ENCODE measurements at places on chromosomes 13 and 19.
A peak's percentile ranks its signal among the peaks of the same experiment; 100 is the strongest.

- no peak for DNase-seq
Observed at GRCh38 chr19:40719414-40719894, 2.5 kb downstream of the ITPKC start.

DNA sequence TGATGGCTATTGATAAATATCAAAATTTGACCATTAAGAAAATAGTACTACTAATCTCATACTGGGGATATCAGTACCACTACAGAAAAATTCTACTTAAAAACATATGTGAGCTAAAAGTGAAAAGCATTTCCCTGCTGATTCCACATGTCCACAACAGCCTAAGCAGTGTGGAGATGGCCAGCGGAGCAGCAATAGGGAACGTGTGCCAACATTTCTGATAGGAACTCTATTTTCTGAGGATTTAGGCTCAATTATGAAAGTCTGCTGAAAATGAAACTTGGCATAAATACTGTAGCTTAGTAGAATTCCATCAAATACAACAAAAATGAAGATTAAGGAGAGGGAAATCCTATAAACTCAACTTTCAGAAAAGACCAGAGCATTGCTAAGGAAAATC lies 311.6 kb downstream of the ENOX1 start:
- no peak for DNase-seq

DNA sequence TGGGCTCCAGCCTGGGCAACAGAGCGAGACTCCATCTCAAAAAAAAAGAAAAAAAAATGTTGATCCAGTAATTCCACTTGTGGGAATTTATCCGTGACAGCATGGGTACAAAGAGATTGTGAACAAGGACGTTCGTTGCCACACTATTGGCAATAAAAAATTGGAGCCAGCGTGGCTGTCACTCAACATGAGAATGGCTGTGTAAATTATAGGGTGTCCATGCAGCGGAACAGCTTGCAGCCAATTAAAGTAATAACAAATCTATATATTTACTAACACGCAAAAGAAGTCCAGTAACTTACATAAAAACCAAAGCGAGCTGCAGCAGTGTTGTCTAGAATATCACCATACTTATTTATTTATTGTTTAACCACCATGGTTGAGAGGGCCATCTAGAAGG lies 19.3 kb downstream of the DPF1 start:
- DNase-seq: no peak

GRCh38 chr13:42039946-42040729 lies 8.3 kb upstream of the DGKH start:
- peak; percentile 69 for DNase-seq

DNA sequence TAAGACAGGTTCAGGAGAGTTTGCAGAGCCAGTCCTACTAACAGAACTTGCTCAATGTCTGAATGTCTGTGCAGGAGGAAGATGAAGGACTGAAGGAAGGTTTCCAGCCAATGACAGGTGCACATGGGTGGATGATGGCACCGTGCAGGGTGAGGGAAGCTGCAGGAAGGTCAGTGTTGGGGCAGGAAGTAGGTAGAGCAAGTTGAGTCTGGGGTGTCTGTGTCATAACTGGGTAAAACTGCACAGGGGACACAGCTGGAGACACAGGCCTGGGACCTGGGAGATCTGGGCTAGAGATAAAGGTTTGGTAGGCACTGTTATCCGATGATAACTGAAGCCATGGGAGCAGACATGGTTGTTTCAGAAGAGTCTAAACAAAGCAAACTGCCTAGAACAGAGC lies 116.9 kb downstream of the USP12 start:
- DNase-seq: no peak

DNA sequence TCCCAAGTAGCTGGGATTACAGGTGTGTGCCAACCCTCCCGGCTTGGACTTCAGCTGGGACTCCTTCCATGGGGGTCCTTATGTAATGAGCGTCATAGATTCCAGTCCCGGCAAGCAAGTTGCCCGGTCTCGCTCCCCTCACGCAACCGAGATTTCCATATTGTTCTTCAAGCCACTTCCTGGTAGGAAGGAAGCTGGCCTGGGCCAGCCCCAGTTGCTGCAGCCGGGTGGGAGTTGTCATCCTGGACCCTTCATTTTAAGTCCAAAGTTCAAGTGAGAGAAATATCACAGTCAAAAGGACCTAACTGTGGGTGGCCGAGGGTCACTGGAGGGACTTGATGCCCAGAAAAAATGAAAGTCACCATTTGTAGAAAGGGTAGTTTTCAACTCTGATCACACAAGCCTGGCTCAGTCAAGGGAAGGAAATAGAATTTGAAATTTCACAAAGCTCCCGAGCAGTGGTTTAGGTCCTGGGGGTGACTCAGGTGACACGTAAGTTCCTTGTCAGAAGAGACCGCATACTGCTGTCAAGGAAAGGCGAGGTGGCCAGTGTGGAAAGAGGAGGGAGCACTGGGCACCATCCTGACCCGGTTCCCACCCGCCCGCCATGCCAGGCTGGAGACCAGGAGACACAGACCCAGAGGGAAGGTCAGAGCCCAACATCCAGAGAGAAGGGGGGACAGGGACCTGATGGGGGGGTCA lies 5.3 kb downstream of the FGF21 start:
- DNase-seq: no peak

- no peak for DNase-seq
Observed at GRCh38 chr13:113182046-113182445, 23.6 kb downstream of the PROZ start.

DNA sequence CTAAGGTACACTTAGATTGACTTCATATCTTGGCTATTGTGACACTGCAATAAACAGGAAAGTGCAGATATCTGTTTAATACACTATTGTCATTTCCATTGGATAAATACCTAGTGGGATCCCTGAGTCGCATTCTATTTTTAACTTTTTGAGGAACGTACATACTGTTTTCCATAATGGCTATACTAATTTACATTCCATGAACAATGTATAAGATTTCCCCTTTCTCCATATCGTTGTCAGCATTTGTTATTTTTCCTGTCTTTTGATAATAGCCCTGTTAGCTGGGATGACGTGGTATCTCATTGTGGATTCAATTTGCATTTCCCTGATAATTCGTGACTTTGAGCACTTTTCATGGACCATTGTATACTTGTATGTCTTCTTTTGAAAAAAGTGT lies 17.4 kb downstream of the OR7A17 start:
- DNase-seq: no peak
